MG63 (cell line): ENCODE measurements at places on chromosomes 3 and 15. TPM values are rescaled to one million over a fixed set of nuclear protein-coding genes. Genes with fewer than 3 reads are reported as not detected.
A peak's percentile ranks its signal among the peaks of the same experiment; 100 is the strongest.

DNA sequence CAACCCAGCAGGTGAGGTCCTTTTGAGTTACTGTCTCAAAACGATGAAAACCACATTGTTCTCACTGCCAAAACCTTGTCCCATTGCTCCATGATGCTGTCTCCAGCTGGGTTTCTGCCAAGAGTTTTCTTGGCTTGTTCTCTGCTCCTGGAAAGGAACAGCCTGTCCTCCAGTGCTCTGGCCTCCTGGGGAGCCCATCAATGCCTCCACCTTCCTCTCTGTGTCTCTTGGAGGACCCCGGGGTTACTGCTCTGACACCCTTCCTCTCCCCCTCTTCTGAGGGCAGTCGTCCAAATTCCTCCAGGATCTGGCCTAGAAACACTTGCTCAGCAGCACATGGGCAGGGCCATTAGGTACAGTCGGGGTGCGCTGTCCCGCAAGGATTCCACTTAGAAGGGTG is 63.9 kb upstream of the RGMA start:
- peak; percentile 76 for DNase-seq

GOLGA8R gene
- total RNA-seq = 0.23 TPM in 1 of 2 replicates, not detected in the other

GRCh38 chr15:59364248-59364647 is 8.4 kb downstream of the MYO1E start:
- no peak for DNase-seq

DNA sequence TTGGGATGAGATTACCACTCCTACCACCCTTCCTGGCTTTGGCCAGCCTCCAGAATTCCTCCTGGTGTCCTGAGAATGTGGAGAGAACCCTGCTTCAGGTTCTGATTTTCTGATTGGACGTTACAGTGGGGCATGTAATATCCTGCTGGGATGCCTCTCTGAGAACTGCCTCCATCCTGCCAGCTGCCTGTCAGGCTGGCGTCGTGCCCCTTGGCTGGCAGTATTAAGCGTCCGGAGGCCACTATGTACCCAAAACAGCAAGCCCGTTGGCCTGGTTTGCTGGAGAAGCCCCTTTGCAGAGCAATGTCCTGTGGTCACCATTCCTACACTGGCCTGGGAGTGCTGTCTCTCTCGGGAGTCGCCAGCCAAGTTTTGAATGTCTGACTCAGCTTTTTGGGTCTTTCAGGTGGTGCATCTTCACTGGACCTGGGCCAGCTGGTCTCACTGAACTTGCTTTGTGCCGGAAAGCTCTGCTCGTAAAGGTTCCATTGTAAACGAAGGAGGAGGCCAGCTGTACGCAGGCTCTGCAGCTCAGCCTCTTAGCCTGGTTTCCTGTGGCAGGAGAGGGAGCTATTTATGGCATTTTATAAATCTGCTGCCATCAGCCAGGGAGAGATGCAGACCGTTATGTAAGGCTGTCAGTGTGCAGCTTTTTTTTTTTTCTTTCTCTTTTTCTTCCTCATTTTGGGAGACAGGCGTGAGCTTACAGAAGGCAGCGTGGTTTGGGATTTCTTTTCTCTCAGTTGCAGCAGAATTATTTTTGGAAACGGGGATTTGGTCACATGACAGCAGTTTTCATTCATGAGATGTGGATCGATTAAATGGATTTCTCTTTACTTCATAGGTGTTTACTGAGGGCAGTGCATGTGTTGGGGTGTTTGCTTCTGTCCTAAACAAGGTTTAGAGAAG is 19.0 kb upstream of the TRAK1 start:
- peak; percentile 88 for DNase-seq

- no peak for DNase-seq
Observed at GRCh38 chr3:183369627-183370026, 58.8 kb downstream of the MCF2L2 start.

DNA sequence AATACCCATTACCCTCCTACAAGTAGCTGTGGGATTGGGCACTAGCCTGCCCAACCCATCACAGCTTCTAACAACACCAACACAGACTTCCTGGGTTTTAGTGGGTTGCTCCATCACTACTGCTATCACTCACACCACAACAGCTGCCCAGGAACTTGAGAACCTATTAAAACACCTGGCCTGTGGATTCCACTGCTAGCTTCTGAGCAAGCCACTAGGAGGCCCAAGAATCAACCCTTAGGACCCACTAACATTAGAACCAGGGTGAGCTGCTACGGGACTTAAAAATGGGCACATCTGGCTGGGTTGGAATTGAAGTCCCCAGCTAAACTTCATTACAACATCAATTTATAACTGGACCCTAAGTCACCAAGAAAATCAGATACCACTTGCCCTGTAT is 113.2 kb upstream of the TP63 start:
- DNase-seq = no peak

RAP2B gene
- 10.2 and 11.4 TPM in 2 replicates for total RNA-seq

DNA sequence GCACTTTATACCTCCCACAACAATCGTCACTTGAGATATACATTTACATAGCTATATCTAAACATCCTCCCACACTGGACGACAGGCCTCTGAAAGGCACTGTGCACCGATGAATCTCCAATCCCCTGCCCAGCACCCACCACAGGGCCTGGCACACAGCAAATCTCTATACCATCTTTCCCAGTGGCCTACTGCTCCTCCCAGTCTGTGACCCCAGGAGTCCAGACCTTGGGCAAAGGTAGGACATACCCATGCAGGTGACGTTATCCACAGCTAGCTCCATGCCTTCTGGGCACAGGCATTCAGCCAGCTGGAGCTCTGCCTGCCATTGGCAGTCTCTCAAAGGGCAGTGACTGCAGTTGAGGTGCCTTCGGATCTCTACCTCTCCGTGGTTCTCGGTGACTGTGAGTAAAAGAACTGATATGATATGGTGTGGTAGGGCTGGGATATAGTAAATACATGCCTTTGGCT is 5.8 kb downstream of the LTK start:
- DNase-seq = no peak

- DNase-seq = no peak
Observed at GRCh38 chr15:82314769-82315518, 34.3 kb downstream of the GOLGA6L10 start.

DNA sequence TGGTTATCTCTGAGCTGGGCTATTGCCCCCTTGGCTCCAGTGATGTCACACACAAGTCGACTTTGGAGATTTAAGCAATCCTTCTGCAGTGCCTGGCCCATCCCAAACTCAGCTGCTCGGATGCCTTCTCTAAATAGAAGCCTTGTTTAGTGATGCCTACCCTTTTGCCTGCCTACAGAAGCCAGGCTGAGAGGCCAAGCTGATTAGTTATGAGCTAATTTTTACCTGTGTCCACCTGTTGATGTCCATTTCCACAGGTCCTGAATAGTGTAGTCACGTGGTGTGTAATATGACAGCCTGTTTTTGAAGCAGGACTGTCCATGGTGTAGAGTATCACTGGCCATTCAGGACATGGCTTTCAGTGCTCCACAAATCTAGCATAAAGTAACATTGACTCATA is 45.5 kb downstream of the SSUH2 start:
- DNase-seq = no peak
